ENCODE measurements at places on chromosomes 3 and 15.

DNA sequence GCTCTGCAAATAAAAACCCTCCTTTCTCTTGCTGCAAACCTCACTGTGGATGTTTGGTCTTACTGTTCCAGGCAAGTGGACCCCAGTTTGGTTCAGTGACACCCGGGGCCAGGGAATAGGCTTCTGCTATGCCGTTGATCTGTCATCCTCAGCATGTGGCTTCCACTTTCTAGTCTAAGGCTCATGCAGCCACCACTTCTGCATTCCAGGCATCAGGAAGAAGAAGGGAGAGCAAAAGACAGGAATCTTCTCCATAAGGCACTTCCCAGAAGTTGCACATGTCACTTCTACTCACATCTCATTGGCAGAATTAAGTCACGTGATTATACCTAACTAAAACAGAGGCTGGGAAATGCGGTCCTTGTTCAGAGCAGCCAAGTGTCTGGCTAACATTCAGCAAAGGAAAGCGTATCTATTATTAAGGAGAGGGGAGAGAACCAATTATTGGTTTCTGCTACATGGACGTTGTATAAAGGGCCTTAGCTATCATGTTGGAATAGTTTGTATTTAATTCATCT lies 173.6 kb upstream of the PFN2 start:
- no peak overlapping the region for H3K27ac ChIP-seq
- no peaks in the 10 kb centered on the region for H3K36me3 ChIP-seq
- peaks cover 7% of the 10 kb centered on the region for H3K4me1 ChIP-seq
- H3K4me3 ChIP-seq, result no peak overlapping the region

DNA sequence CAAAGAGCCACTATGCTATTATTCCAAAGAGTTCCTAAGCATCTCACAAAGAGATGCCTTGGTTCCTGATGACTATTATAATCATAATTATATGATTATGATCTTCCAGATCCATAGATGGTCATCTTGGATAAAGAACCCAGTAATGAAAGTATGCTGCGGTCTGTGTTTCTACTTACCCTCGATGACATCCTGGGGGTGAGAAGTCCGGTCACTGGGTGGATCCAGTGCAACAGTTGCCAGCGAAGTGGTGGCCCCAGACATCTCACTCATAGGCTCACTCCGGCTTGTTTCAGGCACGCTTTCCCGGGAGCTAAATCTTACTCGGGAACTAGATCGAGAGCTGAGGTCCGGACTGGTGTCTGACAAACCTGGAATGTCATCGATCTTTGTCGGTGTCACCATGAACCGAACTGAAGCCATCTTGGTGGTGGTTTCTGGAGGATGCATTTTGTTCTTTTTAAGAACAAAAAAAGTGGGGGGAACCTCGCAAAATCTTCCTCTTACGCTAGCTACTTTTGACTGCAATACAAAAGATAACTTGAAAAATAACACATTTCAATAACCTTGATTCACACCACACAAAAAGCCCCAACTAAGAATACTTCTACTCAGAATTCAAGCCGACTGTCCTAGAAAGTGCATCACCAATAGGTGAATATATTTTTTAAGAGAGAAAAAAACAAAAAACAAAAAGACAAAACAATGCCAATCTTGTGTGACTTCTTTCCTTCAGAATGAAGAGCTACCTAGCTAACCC lies 1.2 kb downstream of the SLC12A6 start:
- peak overlapping the region; percentile 99 for H3K27ac ChIP-seq
- no peak for DNase-seq
- H3K4me3 ChIP-seq, result peak overlapping the region; percentile 96
- peaks cover 14% of the 10 kb centered on the region for H3K36me3 ChIP-seq
- H3K4me1 ChIP-seq, result peaks cover 43% of the 10 kb centered on the region

- H3K27me3 ChIP-seq, result peaks cover 7% of the 10 kb centered on the region
- H3K4me3 ChIP-seq, result no peak overlapping the region
- no peak overlapping the region for H3K27ac ChIP-seq
- no peaks in the 10 kb centered on the region for H3K4me1 ChIP-seq
- no peak for DNase-seq
These were observed 10.7 kb upstream of the BBX start for GRCh38 chr3:107512108-107512507.

DNA sequence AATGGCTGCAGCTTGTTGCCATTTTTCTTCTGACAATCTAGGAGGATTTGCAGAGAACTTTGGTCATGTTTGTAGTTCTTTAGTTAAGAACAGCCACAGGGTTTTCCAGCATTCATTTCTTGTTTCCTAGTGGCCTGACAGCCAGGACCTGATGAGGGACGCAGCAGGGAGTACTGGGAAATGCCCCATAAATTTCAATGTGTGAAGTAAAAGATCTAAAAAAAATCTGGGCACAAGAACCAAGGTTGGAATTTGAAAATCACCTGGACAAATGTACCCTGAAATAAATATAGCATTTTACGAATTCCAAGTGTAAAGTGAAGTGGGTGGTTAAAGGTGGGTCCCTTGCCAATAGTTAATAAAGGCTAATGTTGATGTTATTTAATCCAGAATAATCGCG lies 195.0 kb downstream of the ZIC1 start:
- H3K27me3 ChIP-seq, result no peaks in the 10 kb centered on the region
- DNase-seq, result no peak
- H3K4me3 ChIP-seq, result no peak overlapping the region

GRCh38 chr15:22257047-22258008 lies 177.0 kb downstream of the OR4M2 start:
- H3K27me3 ChIP-seq, result peaks cover 25% of the 10 kb centered on the region
- DNase-seq, result no peak
- peaks cover 28% of the 10 kb centered on the region for H3K4me1 ChIP-seq
- H3K4me3 ChIP-seq, result no peak overlapping the region
- H3K36me3 ChIP-seq, result no peaks in the 10 kb centered on the region

DNA sequence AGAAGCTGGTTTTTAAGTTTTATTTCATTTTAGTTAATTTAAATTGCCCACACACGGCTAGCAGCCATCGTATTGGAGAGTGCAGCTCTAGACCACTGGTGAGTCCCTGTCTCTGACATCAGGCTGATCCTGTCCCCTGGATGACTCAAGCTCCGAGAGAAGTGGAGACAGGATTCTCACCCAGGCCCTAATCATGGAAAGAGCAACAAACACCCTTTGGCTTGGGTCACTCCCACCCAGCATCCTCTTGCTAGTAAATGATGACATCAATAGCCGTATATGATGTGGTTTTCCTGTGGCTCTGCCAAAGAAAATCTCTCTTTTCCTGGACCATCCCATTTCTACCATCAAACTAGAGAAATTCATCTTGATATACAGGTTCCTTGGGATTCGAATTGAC lies 182.2 kb downstream of the NTRK3 start:
- no peak for DNase-seq
- H3K36me3 ChIP-seq, result no peaks in the 10 kb centered on the region
- no peak overlapping the region for H3K27ac ChIP-seq
- no peaks in the 10 kb centered on the region for H3K4me1 ChIP-seq

DNA sequence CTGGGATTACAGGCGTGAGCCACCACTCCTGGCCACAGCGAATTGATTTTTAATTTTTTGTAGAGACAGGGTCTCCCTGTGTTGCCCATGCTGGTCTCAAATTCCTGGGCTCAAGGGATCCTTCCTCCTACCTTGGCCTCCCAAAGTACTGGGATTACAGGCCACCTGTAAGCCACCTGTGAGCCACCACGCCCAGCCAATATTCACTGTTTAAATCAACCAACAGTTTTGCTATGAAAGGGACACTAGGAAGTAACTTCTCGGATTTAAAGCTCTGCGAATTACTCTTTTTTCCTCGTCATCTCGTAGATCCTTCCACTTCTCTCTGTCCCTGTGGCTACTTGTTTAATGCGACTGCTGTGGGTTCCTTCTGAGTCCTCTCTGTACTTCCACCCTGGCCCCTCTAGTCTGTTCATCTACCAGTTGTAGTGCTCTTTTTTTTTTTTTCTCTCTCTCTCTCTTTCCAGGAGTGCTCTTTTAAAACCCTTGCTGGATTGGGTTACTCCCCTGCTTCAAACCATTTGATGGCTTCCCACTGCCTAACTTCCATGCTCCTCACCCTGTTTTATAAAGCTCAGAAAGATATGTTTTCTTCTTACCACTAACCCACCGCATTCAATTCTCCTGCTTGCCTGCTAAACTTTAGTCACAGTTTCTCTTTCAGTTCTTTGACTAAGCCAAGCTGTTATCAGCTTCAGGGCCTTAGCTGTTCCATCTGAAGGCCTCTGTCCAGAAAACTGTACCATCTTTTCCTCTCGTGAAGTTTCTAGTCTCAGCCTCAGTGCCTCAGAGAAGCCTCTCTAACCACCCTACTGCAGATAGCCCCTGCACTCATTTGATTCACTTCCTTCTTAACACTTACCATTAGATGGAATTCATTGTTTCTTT lies 12.4 kb downstream of the RTF1 start:
- peak overlapping the region; percentile 61 for H3K4me3 ChIP-seq
- H3K27ac ChIP-seq, result peak overlapping the region; percentile 91
- no peaks in the 10 kb centered on the region for H3K27me3 ChIP-seq
- peaks cover 23% of the 10 kb centered on the region for H3K4me1 ChIP-seq
- peaks cover 13% of the 10 kb centered on the region for H3K36me3 ChIP-seq

DNA sequence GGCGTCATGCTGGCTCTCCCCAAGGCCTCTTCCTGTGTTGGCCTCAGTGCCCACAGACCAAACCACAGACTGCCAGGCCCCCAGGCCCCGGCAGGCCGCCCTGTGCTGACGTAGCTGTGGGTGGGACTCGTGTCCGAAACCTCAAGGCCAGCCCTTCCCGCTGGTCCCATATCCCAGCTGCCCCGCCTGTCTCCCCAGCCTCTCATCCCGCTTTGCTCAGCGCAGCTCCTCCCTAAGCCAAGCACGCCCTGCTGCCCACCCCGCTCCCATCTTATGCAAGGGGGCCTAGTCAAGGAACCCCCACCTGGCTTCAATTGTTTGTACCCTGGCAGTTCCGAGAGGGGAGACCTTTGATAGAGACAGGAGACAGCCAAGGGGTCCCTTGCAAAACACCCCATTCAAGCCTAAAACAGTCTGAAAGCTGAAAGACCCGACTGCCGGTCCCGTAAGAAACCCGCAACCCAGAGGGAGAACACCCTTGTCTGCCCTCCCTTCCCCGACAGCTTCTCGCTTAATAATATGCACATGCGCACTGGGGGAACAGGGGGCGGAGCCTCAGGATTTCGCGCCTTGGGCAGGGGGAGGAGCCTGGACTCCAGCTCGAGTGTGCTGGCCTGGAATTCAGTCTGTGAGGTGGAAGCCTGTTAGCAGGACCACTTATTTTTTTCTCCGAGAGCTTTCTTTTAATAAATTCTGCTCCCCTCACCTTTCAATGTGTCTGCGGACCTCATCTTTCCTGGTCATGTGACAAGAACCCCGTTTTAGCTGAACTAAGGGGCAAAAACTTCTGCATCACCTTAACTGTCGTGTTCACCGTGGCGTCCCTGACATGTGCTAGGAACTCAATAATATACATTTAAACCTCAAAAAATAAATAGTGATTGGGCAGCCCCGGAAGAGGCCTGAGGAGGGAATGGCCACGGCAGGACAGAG lies 17.2 kb downstream of the TNFAIP8L3 start:
- peaks cover 22% of the 10 kb centered on the region for H3K4me1 ChIP-seq
- DNase-seq, result peak; percentile 78
- peak overlapping the region; percentile 94 for H3K27ac ChIP-seq
- peaks cover 2% of the 10 kb centered on the region for H3K36me3 ChIP-seq

DNA sequence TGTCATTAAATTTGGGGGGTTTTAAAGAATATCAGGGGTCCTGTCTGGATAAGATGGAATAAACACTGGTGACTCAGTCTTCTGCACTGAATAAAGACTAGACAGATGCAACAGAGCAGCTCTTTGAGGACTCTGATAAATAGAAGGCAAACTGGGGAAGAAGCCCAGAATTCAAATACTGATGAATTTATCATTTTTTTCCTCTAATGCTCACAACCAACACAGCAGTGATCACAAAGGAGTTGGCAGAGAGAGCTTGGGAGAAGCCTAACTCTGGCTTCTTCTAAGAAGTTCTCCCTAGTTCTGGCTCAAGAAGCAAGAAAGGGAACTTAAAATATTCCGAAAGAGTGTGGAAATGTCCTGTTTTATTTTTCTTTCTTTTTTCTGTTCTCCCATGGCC lies 597.8 kb downstream of the FGF12 start:
- H3K27me3 ChIP-seq, result no peaks in the 10 kb centered on the region
- H3K36me3 ChIP-seq, result no peaks in the 10 kb centered on the region

- no peak overlapping the region for H3K4me3 ChIP-seq
- H3K27ac ChIP-seq, result no peak overlapping the region
- no peaks in the 10 kb centered on the region for H3K27me3 ChIP-seq
- no peak for DNase-seq
These were observed 32.1 kb upstream of the DENND4A start for GRCh38 chr15:65824031-65824743.

GRCh38 chr15:51048308-51048707 lies 46.4 kb downstream of the TNFAIP8L3 start:
- DNase-seq, result no peak
- peaks cover 1% of the 10 kb centered on the region for H3K4me1 ChIP-seq
- H3K36me3 ChIP-seq, result no peaks in the 10 kb centered on the region
- H3K4me3 ChIP-seq, result no peak overlapping the region
- H3K27me3 ChIP-seq, result peaks cover 6% of the 10 kb centered on the region
- H3K27ac ChIP-seq, result no peak overlapping the region

GRCh38 chr15:24394303-24394702 lies 281.3 kb upstream of the NPAP1 start:
- no peak overlapping the region for H3K4me3 ChIP-seq
- no peak for DNase-seq
- H3K27me3 ChIP-seq, result no peaks in the 10 kb centered on the region
- H3K4me1 ChIP-seq, result no peaks in the 10 kb centered on the region

GRCh38 chr15:89490081-89490813 lies 6.1 kb downstream of the RHCG start:
- no peak overlapping the region for H3K4me3 ChIP-seq
- DNase-seq, result peak; percentile 11
- peaks cover 41% of the 10 kb centered on the region for H3K27me3 ChIP-seq
- no peak overlapping the region for H3K27ac ChIP-seq
- no peaks in the 10 kb centered on the region for H3K36me3 ChIP-seq
- H3K4me1 ChIP-seq, result peaks cover 9% of the 10 kb centered on the region

DNA sequence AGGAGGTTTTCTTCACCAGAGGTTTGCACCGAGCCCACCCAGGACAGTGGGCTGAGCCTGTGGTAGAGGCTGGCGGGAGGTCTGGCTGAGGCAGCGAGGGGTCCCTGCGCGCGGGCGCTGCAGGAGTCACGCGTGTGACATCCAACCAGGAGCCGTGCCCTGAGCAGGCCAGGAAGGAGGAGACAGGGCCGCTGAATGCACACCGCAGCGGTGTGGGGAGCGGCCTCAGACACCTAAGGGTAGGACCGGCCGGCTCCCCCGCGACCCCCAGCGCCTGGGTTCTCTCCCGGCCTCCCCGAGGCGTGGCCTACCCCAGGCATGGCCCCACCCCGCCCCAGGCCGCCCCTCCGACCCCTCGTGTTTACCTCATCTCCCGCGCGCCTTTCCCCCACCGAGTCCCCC lies 412 bp downstream of the SLC41A3 start:
- peaks cover 19% of the 10 kb centered on the region for H3K4me1 ChIP-seq
- peak; percentile 72 for DNase-seq
- peak overlapping the region; percentile 86 for H3K27ac ChIP-seq

GRCh38 chr3:44835684-44836083 lies 26.0 kb upstream of the TMEM42 start:
- peaks cover 74% of the 10 kb centered on the region for H3K36me3 ChIP-seq
- no peak overlapping the region for H3K27ac ChIP-seq
- no peak for DNase-seq
- H3K27me3 ChIP-seq, result no peaks in the 10 kb centered on the region
- no peak overlapping the region for H3K4me3 ChIP-seq

GRCh38 chr15:69478259-69478781 lies 25.7 kb downstream of the RPLP1 start:
- H3K4me3 ChIP-seq, result no peak overlapping the region
- no peaks in the 10 kb centered on the region for H3K36me3 ChIP-seq
- DNase-seq, result peak; percentile 70
- peaks cover 3% of the 10 kb centered on the region for H3K4me1 ChIP-seq
- H3K27ac ChIP-seq, result no peak overlapping the region

GRCh38 chr3:22245811-22246583 lies 495.0 kb upstream of the ZNF385D start:
- H3K36me3 ChIP-seq, result no peaks in the 10 kb centered on the region
- DNase-seq, result no peak
- no peaks in the 10 kb centered on the region for H3K4me1 ChIP-seq
- H3K4me3 ChIP-seq, result no peak overlapping the region
- H3K27ac ChIP-seq, result no peak overlapping the region
